ENCODE measurements at places on chromosomes 6 and 20. TPM values are rescaled to one million over a fixed set of nuclear protein-coding genes. Genes with fewer than 3 reads are reported as not detected.

- DNase-seq, result no peak
These were observed 15.0 kb downstream of the MAP7 start for GRCh38 chr6:136535017-136535765.

GRCh38 chr20:24987244-24987643, 5.3 kb downstream of the APMAP start:
- DNase-seq, result no peak

GRCh38 chr20:49447946-49448809, 34.3 kb downstream of the KCNB1 start:
- DNase-seq, result no peak

DNA sequence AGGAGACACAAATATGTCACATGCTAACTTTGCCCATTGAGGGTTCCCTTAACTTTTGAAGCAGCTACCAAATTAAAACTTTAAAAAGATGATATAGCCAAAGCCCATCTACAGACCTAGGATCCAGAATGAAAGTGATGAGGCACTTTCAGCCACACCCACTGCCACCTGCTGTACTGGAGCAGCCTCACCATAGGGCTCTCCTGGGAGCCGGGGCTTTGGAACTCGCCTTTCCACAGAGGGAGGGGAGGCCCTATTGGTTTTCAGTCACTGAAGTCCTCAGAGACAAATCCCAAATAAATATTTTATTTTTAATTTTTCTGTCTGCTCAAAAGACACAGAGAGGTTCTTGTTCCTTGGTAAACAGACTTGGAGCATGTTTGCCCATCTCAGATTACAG, 238.1 kb upstream of the TAB2 start:
- DNase-seq, result no peak

Gene BEND3
- 4.6 TPM for polyA plus RNA-seq

GRCh38 chr6:41683523-41684310, 45.4 kb downstream of the MDFI start:
- DNase-seq, result peak; percentile 82

- DNase-seq, result no peak
These were observed 256.7 kb upstream of the RAB32 start for GRCh38 chr6:146286961-146287360.

- no peak for DNase-seq
These were observed 12.0 kb downstream of the LMBRD1 start for GRCh38 chr6:69784595-69785377.

GRCh38 chr20:20412750-20413149, 44.8 kb downstream of the INSM1 start:
- DNase-seq, result no peak

DNA sequence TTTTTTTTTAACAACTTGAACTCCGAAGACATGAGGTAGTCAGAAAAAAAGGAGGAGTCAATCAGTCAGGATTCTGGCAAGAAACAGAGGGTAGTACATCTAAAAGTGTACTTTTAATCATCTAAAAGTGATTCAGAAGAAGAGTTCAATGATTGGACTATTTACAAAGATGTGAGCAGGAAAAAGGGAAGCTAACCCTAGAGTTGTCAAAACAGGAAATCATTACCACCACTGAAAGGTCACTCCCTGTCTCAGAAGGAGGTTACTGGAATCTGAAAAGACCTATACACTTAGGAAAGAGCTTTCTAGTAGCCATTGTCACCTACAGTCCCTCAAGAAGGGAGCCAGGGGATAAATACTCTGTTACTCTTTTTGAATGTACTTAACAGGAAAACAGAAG, 16.7 kb upstream of the LMBRD1 start:
- DNase-seq, result no peak

GRCh38 chr6:54115966-54116365, 4.7 kb downstream of the MLIP start:
- DNase-seq, result no peak

Gene AKAP7
- 24.6 TPM for polyA plus RNA-seq

GRCh38 chr6:169719117-169719516, 5.2 kb downstream of the PHF10 start:
- DNase-seq, result no peak

GRCh38 chr20:38650010-38650409, 48.4 kb downstream of the ARHGAP40 start:
- DNase-seq, result no peak

DNA sequence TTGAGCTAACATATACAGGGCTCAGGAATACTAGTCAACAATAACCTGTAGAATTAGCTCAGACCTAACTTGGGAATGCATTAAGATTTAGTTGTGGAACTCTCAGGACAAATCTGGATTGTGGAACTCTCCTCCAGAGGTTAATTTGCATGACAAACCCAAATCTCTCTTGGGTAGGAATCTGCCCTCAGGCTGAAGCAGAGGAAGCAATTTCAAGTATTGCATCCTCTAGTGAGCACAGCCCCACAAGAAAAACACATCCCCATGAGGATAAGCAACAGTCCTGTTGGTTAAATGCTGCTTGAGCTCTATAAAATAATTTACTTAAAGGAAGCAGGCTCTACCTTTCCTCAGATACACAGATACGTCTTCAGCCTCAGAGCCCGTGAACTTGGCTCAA, 170.9 kb upstream of the STXBP5 start:
- no peak for DNase-seq

DNA sequence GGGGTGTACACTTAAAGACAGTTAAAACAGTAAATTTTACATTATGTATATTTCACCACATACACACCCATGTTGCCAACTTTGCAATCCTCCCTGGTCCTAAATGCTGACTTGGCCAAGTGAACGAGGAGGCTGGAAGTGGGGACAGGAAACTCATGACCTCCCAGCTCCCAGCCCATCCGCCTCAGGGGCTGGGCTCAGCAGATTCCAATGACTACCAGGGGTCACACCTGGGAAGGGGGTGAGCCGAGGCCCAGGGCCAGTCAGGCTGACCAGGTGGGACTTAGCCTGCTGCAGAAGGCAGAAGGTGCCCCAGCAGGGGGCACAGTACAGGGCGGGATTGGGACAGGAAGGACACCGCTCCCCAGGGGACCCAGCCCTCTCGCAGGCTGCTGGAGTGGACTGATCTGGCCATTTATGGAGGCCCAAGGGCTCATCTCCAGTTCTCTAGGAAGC, 2.4 kb downstream of the SIGLEC1 start:
- no peak for DNase-seq

Gene MED20
- polyA plus RNA-seq, result 24.7 TPM

DNA sequence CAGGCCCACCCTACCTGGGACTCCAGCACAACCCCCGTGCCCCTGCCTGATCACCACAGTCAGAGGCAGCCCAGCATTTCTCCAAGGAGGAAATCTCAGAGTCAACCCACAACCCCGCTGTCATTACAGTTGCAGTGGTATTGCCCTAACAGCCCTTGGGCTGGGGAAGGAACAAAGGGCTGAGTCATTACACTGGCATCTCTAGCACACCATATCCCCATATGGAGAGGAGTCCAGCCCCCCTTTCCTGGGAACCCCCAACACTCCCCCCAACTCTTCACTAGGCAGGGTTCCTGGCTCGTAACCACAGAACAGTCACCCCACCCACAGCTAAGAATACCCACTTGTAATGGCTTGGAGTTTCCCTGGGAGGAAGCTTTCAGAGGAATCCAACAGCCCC, 149.4 kb upstream of the OGFRL1 start:
- DNase-seq, result no peak

GRCh38 chr6:69974193-69974592, 107.8 kb downstream of the COL19A1 start:
- no peak for DNase-seq

Gene DNAH8
- 0.26 TPM for polyA plus RNA-seq

- DNase-seq, result peak; percentile 21
These were observed 35.6 kb downstream of the SUN5 start for GRCh38 chr20:32968478-32969241.

DNA sequence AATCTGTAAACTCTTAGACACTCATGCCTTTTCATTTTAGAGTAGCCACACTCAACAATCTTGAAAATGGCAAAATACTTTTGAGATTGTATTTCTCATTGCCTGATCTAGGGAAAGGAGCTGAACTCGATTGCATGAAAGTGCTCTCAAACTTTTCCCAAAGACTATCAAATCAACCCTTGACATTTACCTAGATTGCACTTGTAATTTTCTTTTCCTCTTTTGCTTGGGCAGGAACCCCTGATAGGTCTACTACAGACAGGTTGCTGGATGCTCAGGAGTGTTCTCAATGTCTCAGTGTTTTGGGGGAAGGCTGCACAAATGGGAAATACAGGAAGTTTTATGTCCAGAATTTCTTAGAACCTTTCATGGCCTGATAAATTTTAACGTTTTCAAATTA, 468.0 kb upstream of the GJE1 start:
- DNase-seq, result no peak

DNA sequence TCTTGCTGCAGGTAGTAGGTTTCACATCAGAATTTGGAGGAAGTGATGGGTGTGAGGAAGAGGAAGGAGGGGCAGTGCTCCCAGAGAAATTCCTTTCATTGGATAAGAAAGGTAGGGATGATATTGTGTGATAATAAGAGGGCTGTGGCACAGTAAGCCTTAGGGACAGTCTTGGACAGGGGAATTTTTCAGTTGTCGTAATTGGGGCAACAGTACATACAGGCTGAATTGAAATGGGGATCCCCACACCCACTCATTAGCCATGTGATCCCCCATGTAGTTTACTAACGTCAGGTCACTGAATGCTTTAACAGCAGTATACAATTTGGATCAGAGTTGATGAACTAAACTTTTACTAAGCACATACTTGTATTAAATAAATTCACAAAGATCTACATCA, 79.4 kb downstream of the FOXO3 start:
- no peak for DNase-seq

- DNase-seq, result peak; percentile 79
These were observed 878 bp upstream of the PNRC1 start for GRCh38 chr6:89079511-89080234.

GRCh38 chr20:53735536-53736050, 142.0 kb upstream of the ZNF217 start:
- no peak for DNase-seq

Gene AVP
- not detected for polyA plus RNA-seq

- DNase-seq, result peak; percentile 79
These were observed at the start of gene LAMA4 for GRCh38 chr6:112253841-112254816. Gene LAMA4, minus strand, starts transcription at chr6:112254567. Its CDS starts 417 bp downstream, at chr6:112254150.

Gene COL9A1
- 2.3 TPM for polyA plus RNA-seq

DNA sequence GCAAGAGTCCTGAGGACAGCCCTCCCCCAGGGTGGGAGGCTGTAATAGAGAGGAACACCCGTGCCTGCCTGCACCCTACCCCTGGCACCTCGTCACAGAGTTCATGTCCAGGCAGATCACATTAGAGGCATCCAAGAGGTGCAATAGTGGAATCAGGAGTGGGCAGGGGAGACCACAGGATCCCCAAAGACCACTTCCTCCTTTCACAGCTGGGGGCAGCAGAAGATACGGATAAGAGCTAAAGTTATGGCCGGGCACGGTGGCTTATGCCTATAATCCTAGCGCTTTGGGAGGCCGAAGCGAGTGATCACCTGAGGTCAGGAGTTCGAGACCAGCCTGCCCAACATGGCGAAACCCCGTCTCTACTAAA, 1.5 kb upstream of the CAPN11 start:
- no peak for DNase-seq

DNA sequence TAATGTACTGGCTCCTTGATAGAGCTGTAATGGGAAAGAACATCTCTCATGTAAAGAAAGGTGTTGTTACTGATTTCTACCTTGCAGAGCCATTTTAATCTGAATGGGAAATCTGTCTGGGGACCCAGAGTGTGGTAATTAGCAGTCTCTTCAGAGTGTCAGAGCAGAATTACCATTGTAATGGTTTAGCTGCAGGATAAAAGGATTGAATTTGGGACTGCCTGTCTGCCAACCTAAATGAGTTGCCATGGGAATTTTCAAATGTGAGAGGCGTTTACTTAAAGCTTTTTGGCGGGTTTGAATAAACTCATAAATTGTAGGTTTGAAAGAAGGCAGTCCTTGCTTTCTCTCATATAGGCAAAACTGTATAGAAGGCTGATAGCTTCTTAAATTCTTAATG, 128.8 kb downstream of the QKI start:
- no peak for DNase-seq

Measured in right lung (tissue), 10 donors.